ENCODE measurements at places on chromosomes 16 and 17.

DNA sequence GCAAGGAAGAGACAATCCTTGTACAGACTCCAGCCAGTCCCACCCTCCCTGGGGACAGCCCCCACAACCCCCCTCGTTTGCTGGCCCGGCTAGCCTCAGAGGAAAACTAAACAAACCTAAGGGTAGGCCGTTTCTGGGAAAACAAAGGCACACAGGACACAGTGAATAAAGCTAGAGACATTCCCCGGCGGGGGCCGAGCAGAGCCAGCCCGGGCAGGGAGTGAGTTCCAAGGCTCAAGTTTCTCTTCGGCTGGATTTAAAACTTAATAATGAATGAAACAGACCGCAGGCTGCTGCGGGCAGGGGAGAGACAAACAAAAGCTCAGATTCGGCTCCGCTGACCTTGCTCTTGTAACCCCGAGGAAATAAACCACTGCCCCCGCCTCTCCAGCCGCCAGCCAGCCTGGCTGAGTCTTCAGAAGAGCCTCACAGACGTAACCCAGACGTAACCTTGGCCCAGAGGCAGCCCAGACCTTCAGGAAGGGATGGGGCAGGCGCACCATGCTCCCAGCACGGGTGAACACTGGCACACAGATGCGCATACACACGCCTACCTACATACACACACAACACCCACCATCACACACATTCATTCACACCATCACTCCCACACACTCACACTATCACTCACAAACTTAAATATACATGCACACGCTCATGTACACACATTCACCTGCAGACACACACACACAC is 216.0 kb downstream of the ZNF423 start:
- H3K36me3 ChIP-seq = no peaks in the 10 kb centered on the region
- DNase-seq = no peak

DNA sequence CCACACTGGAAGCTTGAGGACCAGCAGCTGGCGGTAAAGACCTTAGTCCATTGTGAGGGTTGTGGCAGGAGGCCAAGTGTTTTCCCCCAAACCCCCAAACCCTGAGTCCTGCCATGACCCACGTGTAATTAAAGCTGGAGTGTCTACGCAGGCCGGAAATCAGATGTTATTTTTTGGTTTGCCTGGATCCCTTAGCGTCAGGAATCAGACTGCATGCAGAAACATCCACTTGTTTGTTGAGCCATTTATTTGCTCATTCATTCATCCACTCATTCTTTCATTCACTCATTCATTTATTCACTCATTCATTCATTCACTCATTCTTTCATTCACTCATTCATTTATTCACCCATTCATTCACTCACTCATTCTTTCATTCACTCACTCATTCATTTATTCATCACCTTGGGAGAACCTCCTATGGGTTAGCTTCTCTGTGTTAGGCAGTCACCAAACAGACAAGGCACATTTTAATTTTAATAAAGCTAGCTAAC is 313.1 kb downstream of the MAF start:
- H3K4me1 ChIP-seq = peaks cover 40% of the 10 kb centered on the region
- peak overlapping the region; percentile 20 for H3K4me3 ChIP-seq
- no peak for DNase-seq
- no peaks in the 10 kb centered on the region for H3K36me3 ChIP-seq

DNA sequence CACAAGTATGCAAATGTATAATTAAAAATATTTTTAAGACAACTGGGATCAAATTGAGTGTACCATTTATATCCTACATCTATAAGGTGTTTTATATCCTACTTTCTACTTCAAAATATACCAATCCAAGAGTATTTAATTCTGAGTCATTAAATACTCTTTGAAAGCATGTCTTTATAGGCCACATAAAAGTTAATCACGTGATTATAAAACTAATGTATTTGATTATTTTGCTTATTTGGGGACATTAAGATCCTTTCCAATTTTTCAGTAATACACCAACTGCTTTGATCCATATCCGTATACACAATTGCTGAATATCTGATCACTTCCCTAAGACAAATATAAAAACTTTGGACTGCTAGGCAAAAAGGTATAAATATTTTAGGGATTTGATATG is 26.6 kb upstream of the MAF start:
- DNase-seq = no peak
- H3K4me1 ChIP-seq = peaks cover 27% of the 10 kb centered on the region
- no peaks in the 10 kb centered on the region for H3K36me3 ChIP-seq

DNA sequence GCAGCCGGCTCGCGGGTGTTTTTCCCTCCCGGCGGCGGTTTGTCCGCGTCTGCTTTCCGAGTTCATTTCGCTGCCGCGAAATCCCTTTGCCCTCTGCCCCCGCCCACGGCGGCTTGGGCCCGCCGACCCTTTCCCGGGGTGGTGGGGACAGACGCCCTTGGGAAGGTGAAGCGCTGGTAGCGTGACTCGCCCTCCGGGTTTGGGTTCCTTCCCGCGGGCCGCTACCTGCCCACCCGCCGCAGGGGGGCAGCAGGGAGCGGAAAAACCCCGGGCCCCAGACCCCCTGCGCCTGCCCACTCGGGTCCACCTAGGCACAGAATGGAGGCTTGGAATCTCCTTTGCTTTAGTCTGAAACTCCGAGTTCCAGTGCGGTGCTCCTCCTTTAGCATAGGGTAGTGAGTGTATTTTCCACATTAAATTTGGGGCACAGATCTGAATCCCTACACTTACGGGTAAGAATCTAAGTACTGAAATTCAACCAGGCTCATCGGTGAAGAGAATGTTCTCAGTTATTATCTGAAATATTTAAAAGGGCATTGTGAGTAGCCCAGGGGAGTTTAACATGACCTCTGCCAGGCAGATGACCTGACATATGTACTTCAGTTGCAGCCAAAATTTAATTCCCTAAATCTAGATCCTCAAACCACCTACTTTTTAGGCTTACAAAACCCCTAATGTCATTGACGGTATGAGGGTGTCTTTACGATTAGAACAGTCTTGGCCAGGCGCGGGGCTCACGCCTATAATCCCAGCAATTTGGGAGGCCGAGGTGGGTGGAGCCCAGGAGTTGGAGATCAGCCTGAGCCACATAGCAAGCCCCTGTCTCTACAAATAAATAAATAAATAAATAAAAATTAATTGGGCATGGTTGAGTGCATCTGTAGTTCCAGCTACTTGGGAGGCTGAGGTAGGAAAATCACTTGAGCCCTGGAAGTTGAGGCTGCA is 1.0 kb downstream of the NME2 start:
- H3K27ac ChIP-seq = peak overlapping the region; percentile 91
- DNase-seq = peak; percentile 72
- no peaks in the 10 kb centered on the region for H3K27me3 ChIP-seq
- peaks cover 54% of the 10 kb centered on the region for H3K36me3 ChIP-seq
- H3K4me3 ChIP-seq = peak overlapping the region; percentile 88

- H3K27ac ChIP-seq = no peak overlapping the region
- no peaks in the 10 kb centered on the region for H3K4me1 ChIP-seq
- H3K27me3 ChIP-seq = no peaks in the 10 kb centered on the region
- no peak for DNase-seq
- no peaks in the 10 kb centered on the region for H3K36me3 ChIP-seq
These were observed 89.9 kb upstream of the EEF2KMT start for GRCh38 chr16:5187402-5187952.

DNA sequence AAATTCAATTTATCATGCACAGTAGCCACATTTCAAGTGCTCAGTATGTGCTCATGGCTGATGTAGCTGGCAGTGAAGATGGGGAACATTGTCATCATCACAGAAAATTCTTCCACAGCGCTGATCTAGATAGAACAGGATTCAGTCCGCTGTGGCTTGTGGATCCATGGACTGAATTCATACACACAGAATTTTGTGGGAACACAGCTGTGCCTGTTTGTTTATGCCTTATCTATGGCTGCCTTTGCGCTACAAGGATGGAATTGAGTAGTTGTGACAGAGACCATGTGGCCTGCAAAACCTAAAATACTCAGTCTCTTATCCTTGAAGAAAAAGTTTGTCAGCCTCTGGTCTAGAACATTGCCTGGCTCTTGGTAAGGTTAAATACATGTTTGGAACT is 128.4 kb downstream of the PRKCB start:
- H3K4me3 ChIP-seq = no peak overlapping the region
- peaks cover 38% of the 10 kb centered on the region for H3K36me3 ChIP-seq
- H3K27ac ChIP-seq = no peak overlapping the region
- H3K27me3 ChIP-seq = no peaks in the 10 kb centered on the region
